ENCODE measurements at places on chromosomes 11 and 22. TPM values are rescaled to one million over a fixed set of nuclear protein-coding genes. Genes with fewer than 3 reads are reported as not detected.

Gene OR8D4
- not detected for polyA plus RNA-seq

Gene ZNF214
- 2.8 TPM for polyA plus RNA-seq

Gene POTEH
- not detected for polyA plus RNA-seq

GRCh38 chr22:23012081-23012622 lies 58.2 kb upstream of the GNAZ start:
- no peak for DNase-seq

GRCh38 chr11:117851852-117852251 lies 24.6 kb downstream of the FXYD6 start:
- no peak for DNase-seq

DNA sequence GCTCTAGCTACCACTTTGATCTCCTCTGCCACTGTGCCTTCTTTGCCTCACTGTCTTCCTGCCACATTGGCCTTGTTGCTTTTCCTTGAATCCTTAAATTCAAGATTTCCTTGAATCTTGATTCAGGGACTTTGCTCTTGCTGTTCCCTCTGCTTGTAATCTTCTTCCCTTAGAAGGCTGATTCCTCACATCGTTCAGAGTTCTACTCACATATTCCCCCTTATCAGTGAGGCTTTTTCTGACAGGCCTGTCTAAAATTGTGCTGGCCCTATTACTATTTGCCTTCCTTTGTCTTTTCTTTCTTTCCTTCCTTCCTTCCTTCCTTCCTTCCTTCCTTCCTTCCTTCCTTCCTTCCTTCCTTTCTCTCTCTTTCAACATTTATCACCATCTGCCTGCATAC lies 206.9 kb upstream of the CCDC90B start:
- no peak for DNase-seq

DNA sequence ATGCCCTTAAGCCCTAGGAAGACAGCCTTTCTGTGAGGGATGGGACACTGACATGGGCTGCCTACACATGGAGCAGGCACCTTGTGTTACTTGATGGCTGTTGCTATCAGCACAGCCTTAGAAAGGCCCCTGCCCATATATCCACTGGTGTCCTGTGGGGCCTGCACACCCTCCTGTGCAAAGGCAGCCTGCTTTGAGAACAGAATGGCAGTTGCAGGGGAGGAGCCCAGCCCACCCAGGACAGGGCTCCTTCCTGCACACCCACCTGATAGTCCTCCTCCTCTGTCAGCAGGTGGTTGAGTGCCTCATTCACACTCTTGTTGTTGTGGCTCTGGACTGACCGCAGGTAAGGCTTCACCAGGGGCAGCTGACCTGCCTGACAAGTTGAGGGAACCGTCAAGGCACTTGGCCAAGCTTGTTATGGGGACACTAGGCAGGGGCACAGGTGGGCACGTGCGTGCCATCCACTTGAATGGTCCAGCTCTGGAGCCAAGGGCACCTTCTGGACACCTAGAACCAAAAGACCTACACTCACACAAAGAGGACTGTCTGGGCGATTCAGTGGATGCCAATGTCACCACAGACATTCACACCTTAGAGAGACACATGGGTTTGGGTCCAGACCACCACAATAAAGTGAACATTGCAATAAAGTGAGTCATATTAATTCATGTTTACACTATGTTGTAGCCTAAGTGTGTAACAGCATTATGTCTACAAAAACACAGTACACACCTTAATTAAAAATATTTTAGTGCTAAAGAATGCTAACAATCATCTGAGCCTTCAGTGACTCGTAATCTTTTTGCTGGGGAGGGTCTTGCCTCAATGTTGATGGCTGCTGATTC lies 9.4 kb upstream of the SLC25A1 start:
- no peak for DNase-seq

- no peak for DNase-seq
Observed at GRCh38 chr22:44091021-44091721, 67.1 kb downstream of the PARVB start.

- no peak for DNase-seq
Observed at GRCh38 chr11:121559606-121560200, 106.9 kb upstream of the SORL1-AS1 start.

DNA sequence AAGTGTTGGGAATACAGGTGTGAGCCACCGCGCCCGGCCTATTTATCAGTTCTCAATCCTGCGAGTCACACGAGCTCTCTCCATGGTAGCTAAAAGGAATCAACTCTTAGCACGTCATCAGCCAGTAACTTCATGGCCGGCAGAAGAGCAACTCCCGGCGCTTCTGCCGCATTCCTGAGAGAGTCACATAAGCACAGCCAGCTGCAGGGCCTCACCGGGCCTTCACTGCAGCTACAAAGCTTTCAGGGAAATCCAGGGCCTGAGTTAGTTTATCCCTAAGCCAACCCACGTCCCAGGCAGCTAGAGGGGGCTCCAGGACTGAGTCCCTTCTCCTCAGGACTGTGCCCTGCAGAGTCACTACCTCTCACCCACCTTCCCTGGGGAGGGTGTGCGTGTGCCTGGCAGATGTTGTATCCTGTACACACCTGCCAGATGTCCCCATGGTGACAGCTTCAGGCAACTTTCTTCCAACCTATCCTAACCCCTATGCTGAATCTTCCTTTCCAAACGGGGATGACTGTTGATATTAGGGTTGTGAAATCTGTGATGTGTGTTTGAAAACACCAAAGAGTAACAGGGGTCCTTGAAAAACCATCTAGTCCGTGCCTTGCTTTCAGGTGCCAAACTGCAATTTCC lies 45.9 kb upstream of the ARFGAP3 start:
- DNase-seq, result peak; percentile 39

DNA sequence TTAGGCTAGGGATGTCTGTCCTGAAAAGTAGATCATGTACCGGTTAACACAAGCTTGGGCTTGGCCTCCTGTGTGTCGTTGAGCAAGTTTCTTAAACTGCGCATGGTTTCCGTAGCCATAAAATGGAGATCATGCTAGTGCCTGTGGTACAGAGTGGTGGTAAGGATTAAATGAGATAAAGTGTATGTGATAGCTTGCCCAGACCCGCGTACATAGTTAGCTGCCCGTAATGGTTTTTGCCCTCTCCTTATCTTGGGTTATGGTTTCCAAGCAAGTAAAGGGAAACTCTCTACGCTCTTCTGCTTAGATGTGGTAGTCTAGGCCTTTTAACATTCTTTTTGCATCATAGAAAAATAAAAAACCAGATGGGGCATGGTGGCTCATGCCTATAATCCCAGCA lies 11.0 kb upstream of the PTPRJ start:
- DNase-seq, result no peak

- no peak for DNase-seq
Observed at GRCh38 chr11:72781313-72782080, 12.3 kb downstream of the STARD10 start.

GRCh38 chr11:117610045-117610444 lies 187.0 kb downstream of the DSCAML1 start:
- no peak for DNase-seq

- DNase-seq, result no peak
Observed at GRCh38 chr11:115985896-115986295, 481.7 kb upstream of the CADM1 start.

Data from urinary bladder (tissue), 4 donors.